ENCODE measurements at places on chromosomes 13 and 19.

GRCh38 chr19:11539495-11540365 is 1.1 kb downstream of the CNN1 start:
- no peak for DNase-seq

DNA sequence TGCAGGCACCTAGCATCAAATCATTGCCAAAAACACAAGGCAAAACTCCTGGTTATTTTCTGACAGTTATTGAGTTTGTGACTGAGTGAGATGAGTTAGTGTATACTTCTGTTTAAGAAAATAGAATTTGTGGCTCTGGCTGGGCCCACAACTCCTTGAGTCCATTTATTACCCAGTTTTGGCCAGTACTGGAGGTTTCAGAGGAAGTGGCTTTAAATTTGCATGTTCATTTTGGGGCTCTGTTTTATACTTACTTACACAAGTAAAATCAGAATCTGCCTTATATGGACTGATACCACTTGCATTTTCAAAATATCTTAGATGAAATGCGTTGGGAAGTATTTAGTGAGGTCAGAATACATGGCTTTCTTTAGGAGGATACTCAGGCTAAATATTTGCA is 29.0 kb downstream of the TNFSF11 start:
- DNase-seq = no peak

- no peak for DNase-seq
Observed at GRCh38 chr19:34732612-34733211, 1.3 kb upstream of the ZNF181 start.

- DNase-seq = no peak
Observed at GRCh38 chr19:50410109-50410508, 8.6 kb upstream of the SPIB start.

DNA sequence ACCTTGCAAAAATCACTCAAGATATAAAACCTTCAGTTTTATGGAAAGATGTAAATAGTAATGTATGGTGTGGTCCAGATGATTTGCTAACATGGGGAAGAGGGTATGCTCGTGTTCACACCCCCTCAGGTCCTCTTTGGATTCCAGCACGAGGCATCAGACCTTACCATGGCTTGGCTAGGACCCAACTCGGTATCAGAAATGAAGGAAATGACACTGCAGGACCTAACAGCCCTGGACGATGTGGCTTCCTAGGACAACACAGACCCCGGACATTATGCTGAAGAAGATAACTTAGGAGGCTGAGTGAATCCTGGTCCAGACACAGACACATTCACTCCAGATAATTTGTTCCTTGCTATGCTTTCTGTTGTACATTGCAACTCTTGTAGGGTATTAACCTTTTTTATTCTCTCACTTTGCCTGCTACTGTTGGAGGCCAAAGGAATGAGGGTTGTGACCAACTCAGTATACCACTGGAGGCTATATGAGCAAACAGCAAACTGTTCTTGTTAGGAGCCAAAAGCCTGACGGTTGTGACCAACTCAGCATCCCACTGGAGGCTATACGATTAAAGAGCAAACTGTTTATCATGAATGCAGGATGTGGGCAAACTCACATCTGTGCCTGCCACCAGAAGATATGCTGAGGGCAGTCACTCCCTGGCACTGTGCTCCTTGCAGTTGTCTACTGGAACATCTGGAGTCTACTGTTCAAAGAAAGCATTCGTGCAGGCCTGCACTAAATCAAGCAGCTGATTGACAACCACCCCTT is 121.7 kb downstream of the ZNF429 start:
- no peak for DNase-seq

GRCh38 chr13:112647256-112647655 is 42.6 kb upstream of the ATP11A start:
- DNase-seq = no peak

DNA sequence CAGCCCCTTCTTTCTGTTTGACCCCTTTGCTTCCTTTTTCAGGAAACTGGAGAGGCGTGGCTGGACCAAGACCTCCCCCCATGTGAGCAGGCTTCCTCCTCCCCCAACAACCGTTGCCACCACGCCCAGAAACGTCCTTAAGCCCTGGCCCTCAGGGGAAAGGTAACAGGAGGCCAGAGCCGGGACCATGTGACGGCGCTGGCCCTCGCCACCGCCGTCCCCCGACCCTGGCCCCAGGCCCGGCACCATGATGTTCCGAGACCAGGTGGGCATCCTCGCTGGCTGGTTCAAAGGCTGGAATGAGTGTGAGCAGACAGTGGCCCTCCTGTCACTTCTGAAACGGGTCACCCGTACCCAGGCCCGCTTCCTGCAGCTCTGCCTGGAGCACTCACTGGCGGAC is 14.4 kb downstream of the SAMD4B start:
- DNase-seq = no peak

GRCh38 chr19:48539503-48540096 is 12.4 kb upstream of the SULT2B1 start:
- no peak for DNase-seq

DNA sequence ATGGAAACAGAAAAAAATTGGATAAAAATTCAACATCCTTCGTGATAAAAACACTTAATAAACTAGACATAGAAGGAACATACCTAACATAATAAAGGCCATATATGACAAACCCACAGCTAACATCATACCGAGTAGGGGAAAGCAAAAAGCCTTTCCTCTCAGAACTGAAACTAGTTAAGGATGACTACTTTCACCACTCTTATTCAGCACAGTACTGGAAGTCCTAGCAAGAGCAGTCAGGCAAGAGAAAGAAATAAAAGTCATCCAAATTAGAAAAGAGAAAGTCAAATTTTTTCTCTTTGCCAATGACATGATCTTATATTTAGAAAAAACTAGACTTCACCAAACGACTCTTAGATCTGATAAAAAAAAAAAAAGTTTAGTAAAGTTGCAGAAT is 25.8 kb upstream of the SLC7A9 start:
- DNase-seq = no peak

DNA sequence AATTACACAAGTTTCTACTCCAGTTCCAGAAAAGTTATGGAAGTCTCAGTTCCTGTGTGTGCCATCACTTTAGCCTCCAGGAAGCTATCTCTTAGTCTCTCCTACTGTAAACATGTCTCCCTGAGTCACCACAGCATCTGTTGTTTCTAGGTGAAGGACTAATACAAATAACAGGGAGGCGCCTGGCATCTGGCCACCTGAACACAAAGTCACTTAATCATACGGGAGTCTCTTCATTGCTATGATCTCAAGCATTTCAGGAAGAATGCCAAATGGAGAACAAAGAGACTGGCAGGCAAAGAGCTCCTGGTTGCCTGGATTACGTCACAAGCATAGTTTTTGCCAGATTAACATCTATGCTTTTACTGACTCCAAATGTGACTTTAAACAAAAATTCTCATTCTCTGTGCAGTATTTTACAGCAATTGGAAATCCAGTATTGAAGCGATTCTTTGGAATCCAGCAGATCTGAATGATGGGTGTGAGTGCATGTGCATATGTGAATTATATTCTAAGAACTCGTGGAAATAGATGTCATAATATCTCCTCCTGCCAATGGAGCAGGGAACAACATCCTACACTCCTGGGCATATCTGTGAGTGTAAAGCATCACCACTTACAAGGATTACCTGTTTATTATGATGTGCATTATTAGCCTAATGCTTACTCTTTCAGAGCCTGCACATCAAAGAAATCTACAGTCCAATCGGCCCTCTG is 572.8 kb downstream of the PCDH9 start:
- no peak for DNase-seq

DNA sequence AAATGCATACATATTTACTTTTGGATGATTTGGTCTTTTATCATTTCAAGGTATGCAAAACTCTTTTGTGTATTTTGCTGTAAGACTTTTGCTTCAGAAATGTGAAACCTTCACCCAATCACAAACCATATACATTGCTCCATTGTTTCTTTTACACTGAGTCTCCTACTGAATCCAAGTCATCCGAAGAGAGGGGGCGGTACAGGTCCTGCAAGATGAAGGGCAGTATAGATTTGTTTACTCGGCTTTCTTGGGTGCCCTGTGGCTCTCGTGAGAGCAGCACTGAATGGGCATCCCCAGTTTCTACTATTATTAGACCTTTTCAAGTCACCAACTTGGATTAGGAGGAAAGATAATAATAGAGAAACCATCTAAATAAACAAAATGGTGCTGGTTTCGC is 280.6 kb downstream of the DCLK1 start:
- DNase-seq = no peak

DNA sequence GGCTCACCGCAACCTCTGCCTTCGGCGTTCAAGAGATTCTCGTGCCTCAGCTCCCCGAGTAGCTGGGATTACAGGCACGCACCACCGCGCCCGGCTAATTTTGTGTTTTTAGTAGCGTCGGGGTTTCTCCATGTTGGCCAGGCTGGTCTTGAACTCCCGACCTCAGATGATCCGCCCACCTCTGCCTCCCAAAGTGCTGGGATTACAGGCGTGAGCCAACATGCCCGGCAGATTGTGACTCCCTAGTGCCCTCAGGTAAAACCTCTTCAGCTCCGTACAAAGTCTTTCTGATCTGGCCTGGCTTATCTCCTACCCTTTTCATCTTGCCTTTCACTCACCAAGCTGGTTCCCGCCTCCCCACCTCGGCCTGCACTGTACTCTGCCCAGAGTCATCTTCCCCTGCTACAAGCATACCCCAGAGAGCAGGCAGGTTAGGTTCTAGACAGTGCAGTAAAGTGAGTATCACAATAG is 15.0 kb downstream of the BICRA start:
- DNase-seq = no peak

DNA sequence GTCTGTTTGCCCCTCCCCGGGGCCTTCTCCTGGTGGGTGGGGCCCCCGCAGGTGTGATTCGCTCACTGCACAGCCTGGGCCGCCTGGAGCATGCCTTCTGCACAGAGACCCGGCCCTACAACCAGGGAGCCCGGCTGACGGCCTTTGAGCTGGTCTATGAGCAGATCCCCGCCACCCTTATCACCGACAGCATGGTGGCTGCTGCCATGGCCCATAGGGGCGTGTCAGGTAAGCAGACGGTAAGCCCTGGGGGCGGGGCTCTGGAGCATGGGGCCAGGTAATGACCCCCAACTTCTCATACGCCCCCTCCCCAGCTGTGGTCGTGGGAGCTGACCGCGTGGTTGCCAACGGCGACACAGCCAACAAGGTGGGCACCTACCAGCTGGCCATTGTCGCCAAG is 4.2 kb downstream of the MRI1 start:
- DNase-seq = no peak
